ENCODE measurements at places on chromosomes 5 and 9. TPM values are rescaled to one million over a fixed set of nuclear protein-coding genes. Genes with fewer than 3 reads are reported as not detected.

DNA sequence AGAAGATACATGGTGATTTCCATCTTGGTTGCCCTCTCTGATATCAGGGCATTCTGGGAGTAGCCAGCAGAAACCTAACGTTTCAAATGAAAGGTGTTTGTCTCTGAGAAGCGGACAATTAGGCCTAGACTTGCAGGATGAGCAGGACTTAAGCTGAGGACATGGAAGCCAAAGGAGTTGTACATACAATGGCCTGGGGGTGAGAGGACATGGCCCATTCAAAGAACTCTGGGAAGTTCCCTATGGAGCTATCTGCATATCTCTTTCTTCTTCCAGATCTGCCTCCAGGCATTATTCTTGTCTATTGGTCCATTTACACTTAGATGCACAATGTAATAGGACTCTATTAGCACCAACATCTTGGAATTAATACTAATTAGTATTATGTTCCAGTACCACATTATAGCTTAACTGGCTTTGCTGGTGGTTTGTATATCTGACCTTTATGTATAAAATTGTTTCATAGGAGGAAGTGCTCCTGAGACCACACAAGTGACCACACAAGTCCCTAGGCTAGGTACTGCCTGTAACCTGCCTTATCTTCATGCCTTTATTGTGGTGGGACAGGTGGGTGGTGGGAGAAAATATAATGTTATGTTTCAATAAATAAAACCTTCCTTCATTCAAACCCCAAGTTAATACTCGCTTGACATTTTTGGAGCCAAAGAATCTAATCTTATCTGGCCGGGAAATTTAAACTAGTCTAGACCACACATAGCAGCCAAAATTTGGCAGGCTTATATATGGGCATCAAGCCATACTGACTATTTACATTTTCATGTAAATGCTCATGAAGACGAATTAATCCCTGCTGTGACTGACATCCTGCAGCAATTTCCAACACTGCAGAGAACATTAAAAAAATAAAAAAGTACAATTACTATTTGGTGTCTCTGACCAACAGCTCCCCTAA lies 52.1 kb upstream of the EQTN start:
- no peak for DNase-seq

- no peak for DNase-seq
Measured at GRCh38 chr5:38670878-38671277, 114.4 kb upstream of the LIFR start.

DNA sequence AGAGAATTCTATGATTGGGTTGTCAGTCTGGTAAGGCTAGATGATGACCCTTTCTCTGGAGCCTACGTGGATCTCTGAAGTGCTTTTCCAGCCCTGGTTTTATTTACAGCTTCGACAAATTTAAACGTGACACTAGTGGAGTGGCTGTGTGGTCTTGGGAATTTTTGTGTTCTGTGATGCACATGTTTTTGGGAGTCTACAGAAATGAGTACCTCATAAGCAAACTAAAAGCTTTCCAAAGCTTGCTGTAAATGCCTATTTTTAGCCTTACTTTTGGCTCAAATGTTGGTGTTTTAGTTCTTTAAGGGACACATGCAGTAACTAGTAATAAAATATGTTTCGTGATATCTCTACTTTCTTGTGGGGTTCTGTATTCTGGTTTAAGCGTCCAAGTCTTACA lies 3.3 kb downstream of the LARP1 start:
- no peak for DNase-seq

GRCh38 chr5:17678751-17679324 lies 44.6 kb downstream of the TAF11L14 start:
- DNase-seq = no peak

DNA sequence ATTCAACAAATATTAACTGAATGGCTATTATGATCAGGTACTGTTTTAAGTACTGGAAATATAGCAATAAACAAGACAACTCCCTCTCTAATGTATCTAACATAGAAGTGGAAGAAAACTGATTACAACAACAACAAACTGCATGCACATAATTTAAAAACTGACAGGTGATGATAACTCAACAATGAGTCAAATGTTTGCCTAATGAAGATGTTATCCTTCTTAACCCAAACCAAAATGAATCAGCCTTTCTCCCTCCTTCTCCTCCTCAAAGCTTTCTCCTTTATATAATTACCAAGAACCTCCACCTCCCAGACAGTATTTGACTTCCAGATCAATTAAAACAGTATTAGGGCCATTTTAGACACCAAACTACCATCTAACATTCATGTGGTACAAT lies 49.3 kb downstream of the RICTOR start:
- DNase-seq = no peak

GRCh38 chr9:124261736-124262648 lies 4.2 kb downstream of the NEK6 start:
- no peak for DNase-seq

- DNase-seq = no peak
Measured at GRCh38 chr5:168327019-168327421, 35.6 kb downstream of the WWC1 start.

DNA sequence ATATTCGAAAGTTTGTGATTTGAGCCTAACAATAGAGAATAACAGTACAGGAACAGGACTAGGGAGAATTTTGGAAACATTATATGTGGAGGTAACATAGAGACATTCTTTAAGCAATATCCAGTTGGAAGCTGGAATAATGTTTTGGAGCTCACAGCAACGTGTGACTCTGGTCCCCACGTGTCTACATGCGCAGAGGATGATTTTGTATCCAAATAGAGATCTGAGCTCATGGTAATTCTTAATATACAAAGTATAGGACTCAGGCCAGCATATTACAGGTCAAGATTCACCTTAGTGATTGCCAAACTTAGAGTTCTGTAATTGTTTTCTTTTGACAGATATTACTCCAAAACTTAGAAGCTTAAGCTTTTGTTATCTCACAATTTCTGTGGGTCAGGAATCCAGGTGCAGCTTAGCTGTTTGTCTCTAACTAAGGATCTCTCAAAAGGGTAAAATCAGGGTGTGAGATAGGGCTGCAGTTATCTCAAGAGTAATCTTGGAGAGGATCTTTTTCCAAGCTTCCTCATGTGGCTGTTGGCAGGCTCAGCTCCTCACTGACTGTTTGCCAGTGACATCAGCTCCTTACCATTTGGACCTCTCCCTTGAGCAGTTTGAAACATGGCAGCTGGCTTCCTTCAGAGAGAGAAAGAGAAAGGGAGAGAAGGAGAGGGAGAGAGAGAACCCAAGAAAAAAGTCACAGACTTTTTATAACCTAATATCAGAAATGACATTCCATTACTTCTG lies 272.0 kb upstream of the ZNF462 start:
- DNase-seq = no peak

GRCh38 chr9:124281931-124282371 lies 24.2 kb downstream of the NEK6 start:
- DNase-seq = peak; percentile 51

DNA sequence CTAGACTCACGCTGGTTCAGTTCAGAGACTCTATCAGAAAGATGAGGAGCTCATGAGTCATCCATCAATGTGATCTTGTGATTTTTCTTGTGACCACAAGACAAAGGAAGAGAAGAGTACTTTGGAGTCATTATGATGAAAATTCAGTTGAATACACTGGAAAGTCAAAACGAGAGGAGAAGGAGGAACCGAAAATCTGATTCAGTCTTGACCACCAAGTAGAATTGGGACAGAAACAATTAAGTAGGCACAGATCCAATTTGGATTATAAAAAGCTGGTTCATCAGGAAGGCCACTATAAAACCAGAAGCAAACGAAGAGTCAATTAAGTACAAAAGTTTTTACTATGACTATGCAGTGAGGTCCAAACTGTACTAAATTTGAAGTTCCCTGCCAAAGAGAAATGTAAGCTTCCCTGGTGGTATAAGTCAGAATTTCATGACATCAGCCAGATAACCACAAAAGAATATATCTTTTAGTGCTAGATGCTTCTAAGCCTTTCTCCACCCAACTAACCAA lies 90.9 kb downstream of the THBS4 start:
- DNase-seq = peak; percentile 13

- DNase-seq = no peak
Measured at GRCh38 chr5:147821766-147822165, 9.7 kb downstream of the SPINK1 start.

DNA sequence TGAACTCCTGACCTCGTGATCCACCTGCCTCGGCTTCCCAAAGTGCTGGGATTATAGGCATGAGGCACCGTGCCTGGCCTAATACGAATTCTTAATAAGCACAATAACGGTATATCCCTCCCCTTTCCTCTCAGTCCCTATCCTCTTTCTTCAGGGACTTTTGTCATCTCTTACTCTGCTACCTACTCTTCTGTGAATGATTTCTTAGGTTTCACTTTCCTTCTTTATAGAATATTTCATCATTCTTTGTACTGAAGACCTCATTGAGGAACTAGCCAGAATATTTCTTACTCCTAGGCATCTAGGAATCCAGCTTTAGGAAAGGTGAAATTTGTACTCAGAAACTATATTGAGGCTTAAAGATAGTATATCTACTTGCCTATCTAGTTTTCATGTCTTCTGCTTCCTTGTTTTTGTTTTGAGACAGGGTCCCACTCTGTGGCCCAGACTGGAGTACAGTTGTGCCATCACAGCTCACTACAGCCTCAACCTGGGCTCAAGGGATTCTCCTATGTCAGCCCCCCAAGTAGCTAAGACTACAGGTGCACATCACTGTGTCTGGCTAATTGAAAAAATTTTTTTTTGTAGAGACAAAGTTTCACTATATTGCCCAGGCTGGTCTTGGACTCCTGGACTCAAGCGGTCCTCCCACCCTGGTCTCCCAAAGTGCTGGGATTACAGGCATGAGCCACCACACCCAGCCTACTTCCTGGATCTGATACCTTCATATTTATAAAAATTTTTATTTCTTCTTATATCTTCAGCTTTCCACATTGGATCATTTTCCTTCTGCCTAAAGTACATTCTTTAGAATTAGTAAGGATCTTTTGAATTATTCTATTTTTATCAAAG lies 69.7 kb downstream of the GPBP1 start:
- DNase-seq = no peak

GRCh38 chr5:16497546-16497945 lies 31.9 kb upstream of the ZNF622 start:
- no peak for DNase-seq

GRCh38 chr5:137666461-137666850 lies 69.4 kb downstream of the KLHL3 start:
- DNase-seq = peak; percentile 43

GRCh38 chr5:133410335-133410828 lies 202.0 kb downstream of the FSTL4 start:
- no peak for DNase-seq

- no peak for DNase-seq
Measured at GRCh38 chr5:132812781-132813598, at the start of gene SOWAHA. SOWAHA (plus strand) TSS chr5:132813302; CDS start chr5:132813622, 320 bp downstream.

DNA sequence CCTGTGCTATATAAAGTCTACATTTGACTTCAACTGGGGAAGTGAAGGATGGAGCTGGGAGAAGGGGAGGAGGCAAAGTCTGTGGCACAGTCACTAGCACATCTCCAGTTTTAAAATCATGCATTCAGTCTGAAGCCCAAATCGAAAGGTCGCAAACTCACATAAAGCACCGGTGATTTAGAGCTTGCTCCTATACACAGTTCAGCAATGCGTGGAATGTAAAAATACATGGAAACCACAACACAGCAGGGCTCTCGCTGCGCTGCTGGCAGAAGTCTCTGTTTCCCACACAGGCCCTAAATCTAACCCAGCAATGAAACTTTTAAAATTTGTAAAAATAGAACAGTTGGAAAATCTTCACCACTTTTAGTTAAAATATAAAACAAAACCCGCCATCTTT lies 68.2 kb downstream of the EBF1 start:
- peak; percentile 70 for DNase-seq

DNA sequence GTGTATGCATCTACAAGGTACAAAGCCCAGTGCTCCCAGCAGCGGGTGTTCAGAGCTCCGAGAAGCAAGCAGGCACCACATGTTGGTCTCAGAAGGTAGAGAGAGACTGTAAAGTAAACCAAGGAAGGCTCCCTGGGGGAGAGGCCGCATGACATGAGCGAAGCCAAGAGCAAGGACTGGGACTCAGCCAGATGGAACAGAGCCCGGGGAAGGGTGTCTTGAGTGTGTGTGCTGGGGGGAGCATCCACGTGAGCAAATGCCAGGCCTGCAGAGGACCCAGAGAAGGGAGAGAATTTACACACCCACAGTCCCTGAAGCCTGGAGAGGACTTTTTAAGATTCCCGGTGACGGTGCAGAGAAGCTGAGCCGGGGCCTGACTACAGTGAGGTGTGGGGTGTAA lies 15.2 kb upstream of the KCNIP1 start:
- no peak for DNase-seq

DNA sequence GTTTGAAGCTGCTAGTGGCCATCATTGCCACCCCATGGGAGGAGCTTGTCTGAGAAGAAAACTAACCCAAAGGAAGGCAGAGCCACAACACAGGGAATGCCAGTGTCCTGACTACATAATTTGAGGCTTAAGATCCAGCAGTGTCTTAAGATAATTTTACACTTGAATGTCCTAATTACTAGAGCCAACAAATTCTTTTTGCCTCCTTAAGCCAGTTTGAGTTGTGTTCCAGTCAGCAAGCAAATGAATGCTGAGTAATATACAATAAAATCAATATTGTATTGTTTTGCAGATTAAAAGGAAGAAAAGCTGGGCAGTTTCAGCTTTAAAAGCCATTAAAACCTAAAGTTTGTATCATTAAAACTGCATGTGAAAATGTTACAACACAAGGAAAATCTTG lies 13.9 kb downstream of the HTR4 start:
- no peak for DNase-seq

DNA sequence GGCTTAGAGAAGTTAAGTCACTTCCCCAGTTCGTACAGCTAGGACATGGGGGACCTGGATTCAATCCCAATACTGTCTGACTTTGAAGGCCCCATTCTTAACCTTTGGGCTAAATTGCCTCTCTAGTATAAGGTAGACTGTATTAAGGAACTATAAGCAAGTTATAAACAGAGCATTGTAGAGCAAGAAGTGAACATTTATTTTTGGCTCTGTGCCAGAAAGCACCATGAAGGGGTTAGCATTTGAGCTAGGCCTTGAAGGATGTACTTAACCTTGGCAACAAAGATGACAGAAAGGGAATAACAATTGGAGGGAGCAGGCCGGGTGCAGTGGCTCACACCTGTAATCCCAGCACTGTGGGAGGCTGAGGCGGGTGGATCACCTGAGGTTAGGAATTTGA lies 32.8 kb downstream of the GALNT10 start:
- no peak for DNase-seq

GRCh38 chr5:38078161-38078560 lies 180.2 kb upstream of the EGFLAM start:
- no peak for DNase-seq

- DNase-seq = no peak
Measured at GRCh38 chr5:15598294-15598902, 98.4 kb downstream of the FBXL7 start.

- DNase-seq = no peak
Measured at GRCh38 chr9:100064872-100065581, 33.8 kb downstream of the ERP44 start.

The GMCL2 gene
- not detected for total RNA-seq

The CCL28 gene
- total RNA-seq = not detected

The RASGEF1C gene
- total RNA-seq = not detected

The TARS1 gene
- total RNA-seq = 307 TPM

The IFNA14 gene
- not detected for total RNA-seq

The RETREG1 gene
- 1.5 TPM for total RNA-seq

The CDH6 gene
- 70.2 TPM for total RNA-seq

The LHX6 gene
- total RNA-seq = 1.4 TPM

The GRM6 gene
- total RNA-seq = not detected

The ERGIC1 gene
- total RNA-seq = 86.2 TPM

The C9orf50 gene
- not detected for total RNA-seq

All from H4 (cell line).